Fibroblast of villous mesenchyme (primary cell): ENCODE measurements at places on chromosomes 4 and X. TPM values are rescaled to one million over a fixed set of nuclear protein-coding genes. Genes with fewer than 3 reads are reported as not detected.

The PDZD4 gene
- total RNA-seq: 0.32 and 0.43 TPM in 2 replicates

The CHRDL1 gene
- under 0.01 TPM in 2 replicates for total RNA-seq

The PKD2 gene
- total RNA-seq: 110 and 161 TPM in 2 replicates

The INTS12 gene
- 13.9 and 18.6 TPM in 2 replicates for total RNA-seq

The DCAF4L1 gene
- total RNA-seq: under 0.01 TPM in 2 replicates

The CLNK gene
- total RNA-seq: not detected in 2 replicates

The ATOH1 gene
- not detected in 2 replicates for total RNA-seq

The YIPF7 gene
- under 0.01 TPM in 1 of 2 replicates, not detected in the other for total RNA-seq

The PCDH19 gene
- total RNA-seq: 0.32 and 0.86 TPM in 2 replicates

The MOB1B gene
- 12.9 and 15.5 TPM in 2 replicates for total RNA-seq

The TMEM144 gene
- 4.2 and 7.3 TPM in 2 replicates for total RNA-seq

The SYAP1 gene
- total RNA-seq: 39.9 and 51.4 TPM in 2 replicates

The HADH gene
- 9.3 and 11.2 TPM in 2 replicates for total RNA-seq

The MMGT1 gene
- 20.0 and 33.2 TPM in 2 replicates for total RNA-seq

The GLUD2 gene
- total RNA-seq: 1.9 and 3.5 TPM in 2 replicates

The ZAR1 gene
- total RNA-seq: under 0.01 TPM in 1 of 2 replicates, not detected in the other

The UGT2A3 gene
- not detected in 2 replicates for total RNA-seq

The TRMT2B gene
- 13.2 and 13.4 TPM in 2 replicates for total RNA-seq

The DCLK2 gene
- total RNA-seq: 13.0 and 24.2 TPM in 2 replicates

The PCGF3 gene
- total RNA-seq: 36.7 and 40.6 TPM in 2 replicates

The IGSF1 gene
- under 0.01 and 0.32 TPM in 2 replicates for total RNA-seq

The ACE2 gene
- not detected in 2 replicates for total RNA-seq
